ENCODE measurements at places on chromosomes 2 and 18. TPM values are rescaled to one million over a fixed set of nuclear protein-coding genes. Genes with fewer than 3 reads are reported as not detected.

The SH2D6 gene
- not detected for polyA plus RNA-seq

DNA sequence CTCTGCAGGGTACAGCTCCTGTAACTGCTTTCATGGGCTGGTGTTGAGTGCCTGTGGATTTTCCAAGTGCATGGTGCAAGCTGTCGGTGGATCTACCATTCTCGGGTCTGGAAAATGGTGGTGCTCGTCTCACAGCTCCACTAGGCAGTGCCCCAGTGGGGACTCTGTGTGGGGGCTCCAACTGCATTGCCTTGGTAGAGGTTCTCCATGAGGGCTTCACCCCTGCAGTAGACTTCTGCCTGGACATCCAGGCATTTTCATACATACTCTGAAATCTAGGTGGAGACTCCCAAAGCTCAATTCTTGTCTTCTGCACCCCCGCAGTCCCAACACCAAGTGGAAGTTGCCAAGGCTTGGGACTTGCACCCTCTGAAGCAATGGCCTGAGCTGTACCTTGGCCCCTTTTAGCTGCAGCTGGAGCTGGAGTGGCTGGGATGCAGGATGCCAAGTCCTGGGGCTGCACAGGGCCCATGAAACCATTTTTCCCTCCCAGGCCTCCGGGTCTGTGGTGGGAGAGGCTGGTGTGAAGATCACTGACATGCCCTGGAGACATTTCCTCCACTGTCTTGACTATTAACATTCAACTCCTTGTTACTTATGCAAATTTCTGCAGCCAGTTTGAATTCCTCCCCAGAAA lies 41.6 kb downstream of the EDAR start:
- no peak for DNase-seq

The PIEZO2 gene
- 0.50 TPM for polyA plus RNA-seq

GRCh38 chr18:77147418-77147852 lies 14.9 kb upstream of the MBP start:
- peak; percentile 63 for DNase-seq

The TCF23 gene
- not detected for polyA plus RNA-seq

The RFX8 gene
- polyA plus RNA-seq: not detected

GRCh38 chr2:188773075-188773474 lies 201.1 kb upstream of the COL3A1 start:
- DNase-seq: no peak

DNA sequence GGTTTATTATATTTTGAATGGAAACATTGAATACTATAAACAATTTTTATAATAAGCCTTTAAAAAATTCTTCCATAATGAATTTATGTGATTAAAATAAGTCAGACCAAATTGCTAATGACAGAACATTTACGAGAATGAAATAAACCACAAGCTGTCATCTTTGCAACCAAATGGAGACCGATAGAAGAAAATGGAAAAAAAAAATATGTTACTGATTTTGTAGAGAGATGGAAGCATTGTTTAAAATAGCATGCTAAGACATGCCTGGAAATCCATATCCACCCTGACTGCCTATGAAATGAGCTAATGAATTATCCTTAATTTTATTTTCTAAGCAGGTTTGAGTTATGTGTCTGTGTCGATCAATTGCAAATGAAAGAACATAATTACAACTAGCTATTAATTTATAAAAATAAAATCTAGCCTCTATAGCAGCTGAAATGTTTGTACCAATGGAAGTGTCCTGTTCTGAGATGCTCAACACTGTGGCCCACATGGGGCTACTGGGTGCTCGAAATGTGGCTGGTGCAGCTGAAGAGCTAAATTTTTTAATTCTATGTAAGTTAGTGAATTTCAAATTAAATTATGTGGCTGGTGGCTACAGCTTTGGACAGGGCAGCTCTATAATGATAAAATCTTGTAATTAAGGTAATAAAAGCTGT lies 832.8 kb downstream of the RNF144A start:
- no peak for DNase-seq

- DNase-seq: no peak
Observed at GRCh38 chr2:166613226-166613625, 119.2 kb upstream of the SCN7A start.

DNA sequence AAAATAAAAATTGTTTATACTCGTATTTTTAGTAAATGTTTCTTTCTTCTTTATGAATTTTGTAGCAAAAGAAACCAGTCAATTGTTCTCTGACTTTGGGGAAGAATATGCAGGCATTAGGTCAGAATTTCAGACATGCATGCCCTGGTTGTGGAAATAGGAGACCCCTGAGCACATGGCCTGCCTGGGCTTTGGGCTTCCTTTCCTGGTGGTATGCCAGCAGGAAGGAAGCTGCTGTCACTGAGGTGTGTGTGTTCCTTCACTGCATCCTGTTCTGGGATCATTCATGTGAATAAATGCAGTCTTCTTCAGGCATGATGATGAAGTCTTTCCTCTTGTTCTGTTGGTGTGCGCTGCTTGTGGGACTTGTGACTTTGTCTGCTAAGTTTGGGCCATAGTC lies 920.2 kb upstream of the VRK2 start:
- no peak for DNase-seq

The GPR35 gene
- 14.5 TPM for polyA plus RNA-seq

The TRABD2A gene
- 0.23 TPM for polyA plus RNA-seq

DNA sequence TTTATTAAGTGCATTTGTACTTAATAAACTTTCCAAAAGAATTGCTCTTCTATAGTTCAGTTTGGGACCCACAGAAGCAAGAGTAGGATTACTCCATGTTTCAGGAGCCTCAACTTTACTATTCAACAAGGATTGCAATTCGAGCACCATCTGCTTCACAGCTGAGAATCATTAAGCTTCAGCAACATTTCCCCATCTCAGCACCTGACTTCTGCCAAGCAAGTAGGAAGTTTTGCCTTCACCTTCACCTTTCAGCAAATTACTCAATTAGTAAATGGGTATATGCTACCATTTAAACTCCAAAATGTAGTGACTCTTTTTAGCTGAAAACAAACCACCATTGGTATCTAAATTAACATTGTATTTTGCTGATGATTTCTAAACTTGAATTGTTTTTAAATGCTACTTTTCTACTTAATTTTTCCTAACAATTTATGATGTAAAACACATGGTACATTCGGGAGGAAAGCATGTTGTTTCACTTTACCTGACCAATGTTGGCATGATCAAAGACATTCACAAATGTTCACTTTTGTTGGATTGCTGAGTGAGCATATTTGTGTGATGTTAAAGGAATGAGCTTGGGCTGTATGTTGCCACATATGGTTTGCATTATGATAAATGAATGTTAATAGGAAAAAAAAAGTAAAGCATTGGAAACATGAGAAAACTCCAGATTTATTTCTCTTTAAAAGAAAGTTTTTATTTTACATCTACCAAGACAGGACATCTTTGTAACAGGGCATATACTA lies 159.2 kb downstream of the GULP1 start:
- no peak for DNase-seq

GRCh38 chr2:131094463-131095281 lies 1.4 kb upstream of the FAM168B start:
- no peak for DNase-seq

The STON1 gene
- 22.2 TPM for polyA plus RNA-seq

DNA sequence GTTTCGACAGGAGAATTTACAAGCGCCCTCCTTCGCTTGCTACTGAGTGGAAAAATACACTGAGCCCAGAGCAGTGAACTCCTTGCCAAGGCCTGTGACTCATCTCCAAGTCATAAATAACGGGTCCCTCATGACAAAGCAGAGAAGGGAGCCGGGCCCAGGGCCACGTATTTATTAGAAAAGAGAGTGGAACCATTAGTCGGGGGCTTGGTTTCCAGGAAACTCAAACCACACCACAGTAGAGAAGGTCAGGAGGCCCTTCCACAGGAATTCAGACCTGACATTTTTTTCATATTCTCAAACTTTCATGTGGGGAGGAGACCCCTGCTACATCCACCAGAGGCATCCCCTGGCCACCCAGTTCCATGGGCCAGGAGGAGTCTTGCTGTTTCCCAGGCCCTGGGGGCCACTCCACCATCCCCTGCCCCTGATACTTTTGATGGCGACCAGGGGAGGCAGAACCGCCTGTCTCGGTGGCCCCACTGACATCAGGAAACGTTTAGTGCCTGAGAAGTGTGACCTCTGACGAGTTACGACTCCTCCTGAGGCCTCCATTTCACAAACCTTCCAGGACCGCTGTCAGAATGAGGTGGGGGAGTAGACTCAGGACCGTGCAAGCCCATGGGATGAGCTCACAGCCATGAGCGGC lies 289.7 kb downstream of the DYSF start:
- DNase-seq: peak; percentile 88

- no peak for DNase-seq
Observed at GRCh38 chr2:18267501-18267900, 293.0 kb downstream of the RDH14 start.

GRCh38 chr2:157866202-157866601 lies 9.9 kb downstream of the ACVR1 start:
- no peak for DNase-seq

GRCh38 chr18:22543769-22544168 lies 126.1 kb upstream of the CTAGE1 start:
- DNase-seq: no peak

GRCh38 chr18:27249933-27250332 lies 64.8 kb upstream of the CHST9 start:
- DNase-seq: no peak

DNA sequence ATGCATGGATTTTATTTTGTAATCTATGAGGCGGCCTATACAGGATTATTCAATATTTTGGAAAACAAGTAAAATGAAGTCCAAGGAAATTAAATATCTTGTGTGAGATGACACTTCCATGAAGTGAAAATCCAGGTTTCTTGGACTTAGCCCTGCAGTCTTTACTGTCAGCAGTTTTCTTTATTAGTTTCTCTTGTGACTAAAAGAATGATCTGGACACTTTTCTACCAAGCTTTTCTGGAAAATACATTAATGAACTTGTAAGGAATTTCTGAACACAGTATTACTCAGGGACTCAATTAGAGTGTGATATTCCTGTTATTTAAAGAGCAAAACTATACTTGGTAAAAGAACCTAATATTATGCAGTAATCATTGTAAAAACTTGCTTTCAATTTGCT lies 610.4 kb upstream of the SLC8A1 start:
- no peak for DNase-seq

The DSG4 gene
- polyA plus RNA-seq: not detected

GRCh38 chr2:28287256-28287915 lies 105.3 kb upstream of the FOSL2 start:
- DNase-seq: peak; percentile 55

The LRRTM1 gene
- polyA plus RNA-seq: not detected

DNA sequence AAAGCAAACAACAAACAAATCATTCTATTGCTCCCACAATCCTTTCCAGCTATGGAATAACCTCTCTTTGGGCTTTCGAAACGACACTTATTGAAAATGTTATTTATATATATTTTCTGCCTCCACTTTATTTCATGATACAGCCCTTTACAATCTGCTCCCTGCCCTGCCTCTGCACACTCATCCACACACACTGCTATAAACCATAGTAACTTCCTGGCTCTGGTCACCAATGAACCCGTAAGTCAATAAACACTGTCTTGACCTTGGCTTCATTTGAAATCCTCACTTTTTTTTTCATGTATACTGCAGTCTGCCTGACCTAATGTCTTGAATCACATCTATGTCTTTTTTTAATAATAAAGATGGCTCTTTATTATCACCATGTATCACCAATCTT lies 161.5 kb downstream of the SLC39A10 start:
- DNase-seq: no peak

The SPIRE1 gene
- polyA plus RNA-seq: 14.9 TPM

The MERTK gene
- polyA plus RNA-seq: 18.8 TPM

The GRB14 gene
- 1.6 TPM for polyA plus RNA-seq

DNA sequence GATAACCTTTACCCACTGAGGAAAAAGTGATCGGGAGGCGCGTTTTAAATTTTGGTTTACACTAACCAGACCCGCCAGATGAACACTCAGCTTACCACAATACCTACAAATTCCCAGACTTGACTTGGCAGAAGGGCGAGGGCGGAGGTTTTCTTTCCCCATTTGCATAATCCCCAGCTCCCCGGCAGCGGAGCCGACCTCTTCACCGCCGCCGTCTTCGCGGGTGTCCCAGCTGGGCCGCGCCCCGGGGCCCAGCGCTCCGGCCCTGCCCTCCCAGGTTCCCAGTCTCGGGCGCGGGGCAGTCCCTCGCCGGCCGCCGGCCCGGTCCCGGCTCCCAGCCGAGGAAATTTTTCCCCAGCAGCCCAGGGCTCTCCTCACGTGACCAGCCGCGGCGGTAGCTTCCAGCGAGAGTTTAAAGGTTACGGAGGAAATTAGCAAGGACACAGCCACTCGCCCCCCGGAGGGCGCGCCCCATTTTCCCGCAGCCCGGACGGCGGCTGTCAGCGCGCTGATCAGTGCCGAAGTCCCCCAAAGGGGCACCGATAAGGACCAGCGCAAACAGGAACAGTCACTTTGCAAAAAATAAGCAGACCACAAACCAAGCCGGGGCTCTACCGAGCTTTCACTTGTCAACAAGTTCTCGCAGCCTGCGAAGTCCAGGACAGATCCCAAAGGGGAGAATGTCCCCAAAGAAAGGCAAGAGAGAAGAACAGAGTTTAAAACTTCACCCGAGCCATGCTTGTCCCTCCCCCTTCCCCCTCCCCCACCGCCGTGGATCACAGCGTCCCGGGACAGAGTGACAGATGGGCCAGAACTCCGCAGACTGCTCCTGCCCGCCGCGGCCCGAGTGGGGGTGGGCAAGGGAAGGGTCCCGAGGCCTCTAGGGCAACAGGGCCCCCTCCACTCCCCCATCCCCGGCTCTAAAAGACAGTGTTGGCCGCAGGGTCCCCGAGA lies 1.3 kb upstream of the PRKCE start:
- peak; percentile 91 for DNase-seq

GRCh38 chr2:20538308-20539132 lies 91.6 kb downstream of the RHOB start:
- peak; percentile 32 for DNase-seq

The ASB18 gene
- polyA plus RNA-seq: not detected
